ENCODE measurements at places on chromosomes 5 and 9.
A peak's percentile ranks its signal among the peaks of the same experiment; 100 is the strongest.

- no peak for DNase-seq
Measured at GRCh38 chr9:76342201-76342600, 52.0 kb downstream of the RFK start.

DNA sequence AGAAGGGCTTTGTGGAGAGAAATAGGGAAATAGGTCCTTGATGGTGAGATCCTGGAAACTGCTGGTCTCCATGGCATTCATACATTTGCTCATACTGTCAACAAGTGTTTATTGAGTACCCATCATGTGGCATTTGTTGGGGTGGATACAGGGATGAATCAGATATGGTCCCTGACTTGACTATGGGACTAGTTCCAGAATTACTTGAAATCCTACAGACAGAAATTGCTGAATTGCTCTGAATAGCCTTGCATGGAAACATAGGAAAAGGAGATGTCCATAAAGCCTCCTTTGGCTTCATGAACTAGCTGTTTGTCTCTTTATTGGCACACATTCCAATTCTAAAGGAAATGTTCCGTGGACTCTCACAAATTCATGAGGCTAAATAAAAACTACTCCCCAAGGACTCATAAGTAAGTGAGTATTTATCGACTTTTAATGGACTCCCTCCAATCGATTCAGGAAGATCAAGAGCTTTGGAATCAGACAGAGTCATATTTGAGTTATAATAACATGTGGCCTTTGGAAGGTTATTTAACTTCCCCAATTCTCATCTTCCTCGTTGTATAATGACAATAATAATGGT is 122.4 kb upstream of the C6 start:
- no peak for DNase-seq

- no peak for DNase-seq
Measured at GRCh38 chr9:70260606-70261005, 1.8 kb downstream of the SMC5 start.

DNA sequence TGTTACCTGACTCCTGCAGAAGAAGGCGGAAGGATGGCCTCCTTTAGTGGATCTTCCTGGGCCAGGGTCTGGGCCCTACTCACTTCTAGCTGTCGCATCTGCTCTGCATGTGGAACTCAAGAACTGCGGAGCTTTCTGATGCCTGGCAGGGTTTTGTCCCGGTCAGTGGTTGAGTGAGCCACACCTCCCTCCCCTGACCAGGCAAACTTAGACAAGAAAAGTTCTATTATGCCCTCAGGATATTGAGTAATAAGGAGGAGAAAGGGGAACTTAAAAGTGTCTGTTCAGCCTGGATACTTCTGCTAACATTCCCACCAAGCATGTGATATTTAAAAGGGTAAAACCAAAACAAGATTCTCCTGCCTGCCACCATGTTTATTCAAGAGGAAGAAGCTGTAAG is at the start of gene FYB1:
Gene FYB1, minus strand, starts transcription at position 127 of the 400 bp plus-strand sequence. CDS start 16,603 bp downstream, outside the sequence.
- DNase-seq, result no peak

DNA sequence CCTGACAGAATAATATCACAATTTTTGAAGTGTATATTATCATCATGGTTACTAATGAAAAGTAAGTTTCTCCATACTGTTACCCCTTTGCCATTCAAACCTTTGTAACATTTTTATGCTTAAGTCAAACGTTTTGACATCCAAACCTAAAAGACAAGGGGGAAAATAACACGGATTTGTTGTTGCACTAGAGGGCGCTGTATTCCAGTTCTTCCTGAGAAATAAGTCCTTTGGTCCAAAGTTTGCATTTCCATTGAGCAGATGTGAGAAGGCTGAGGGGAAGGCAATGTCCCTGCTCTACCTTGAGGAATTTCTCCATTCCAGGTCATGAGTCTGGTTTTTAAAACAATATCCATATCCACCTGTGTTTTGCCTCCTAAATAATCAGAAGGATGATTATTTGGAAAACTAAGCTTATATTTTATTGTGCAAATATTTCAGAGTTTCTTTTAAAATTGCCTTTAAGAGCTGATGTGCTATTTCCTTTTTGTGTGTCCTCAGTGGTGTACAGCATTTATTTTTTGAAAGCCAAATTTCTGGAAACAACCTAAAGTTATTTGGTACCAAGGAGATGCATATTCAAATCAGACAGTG is 9.7 kb downstream of the LECT2 start:
- DNase-seq, result peak; percentile 2

- DNase-seq, result no peak
Measured at GRCh38 chr5:159838551-159839222, 77.6 kb upstream of the ADRA1B start.

- DNase-seq, result no peak
Measured at GRCh38 chr5:32082701-32083100, 91.4 kb downstream of the GOLPH3 start.

DNA sequence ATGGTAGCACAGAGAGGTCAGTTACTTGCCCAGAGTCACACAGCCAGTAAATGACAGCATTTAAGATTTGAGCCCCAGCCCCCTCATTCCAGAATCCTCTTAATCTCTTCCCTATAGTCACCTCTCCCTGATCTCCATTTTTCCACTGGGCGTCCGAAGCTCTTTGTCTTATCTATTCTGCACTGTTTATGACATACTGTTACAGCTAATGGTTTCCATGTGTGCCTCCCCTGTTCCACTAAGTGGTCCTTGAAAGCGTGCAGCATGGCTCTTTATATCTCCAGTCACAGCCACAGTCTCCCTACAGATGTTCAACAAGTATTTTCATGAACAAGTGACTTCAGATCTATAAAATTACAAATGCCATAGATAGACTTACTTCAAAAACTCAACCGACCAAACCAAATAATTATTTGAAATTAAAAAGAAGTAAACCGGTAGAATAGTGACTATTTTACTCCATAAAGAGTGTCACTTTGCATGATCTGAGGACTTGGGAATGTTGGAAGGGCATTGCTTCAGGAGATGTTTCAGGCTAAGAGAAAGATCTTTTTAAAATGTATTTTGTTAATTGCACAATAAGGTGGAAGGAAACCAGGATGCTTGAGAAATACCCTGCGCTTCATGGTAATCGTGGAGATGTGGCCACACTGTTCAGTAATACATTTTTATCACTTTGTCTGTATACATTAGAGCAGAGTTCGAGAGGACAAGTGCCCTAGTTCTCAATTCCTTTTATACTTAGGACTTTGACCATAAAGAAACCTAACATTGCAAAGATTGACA is 237.2 kb downstream of the FBXL7 start:
- DNase-seq, result no peak

- no peak for DNase-seq
Measured at GRCh38 chr5:77305956-77306355, 95.5 kb downstream of the PDE8B start.

- no peak for DNase-seq
Measured at GRCh38 chr5:16128944-16129343, 50.6 kb downstream of the MARCHF11 start.

DNA sequence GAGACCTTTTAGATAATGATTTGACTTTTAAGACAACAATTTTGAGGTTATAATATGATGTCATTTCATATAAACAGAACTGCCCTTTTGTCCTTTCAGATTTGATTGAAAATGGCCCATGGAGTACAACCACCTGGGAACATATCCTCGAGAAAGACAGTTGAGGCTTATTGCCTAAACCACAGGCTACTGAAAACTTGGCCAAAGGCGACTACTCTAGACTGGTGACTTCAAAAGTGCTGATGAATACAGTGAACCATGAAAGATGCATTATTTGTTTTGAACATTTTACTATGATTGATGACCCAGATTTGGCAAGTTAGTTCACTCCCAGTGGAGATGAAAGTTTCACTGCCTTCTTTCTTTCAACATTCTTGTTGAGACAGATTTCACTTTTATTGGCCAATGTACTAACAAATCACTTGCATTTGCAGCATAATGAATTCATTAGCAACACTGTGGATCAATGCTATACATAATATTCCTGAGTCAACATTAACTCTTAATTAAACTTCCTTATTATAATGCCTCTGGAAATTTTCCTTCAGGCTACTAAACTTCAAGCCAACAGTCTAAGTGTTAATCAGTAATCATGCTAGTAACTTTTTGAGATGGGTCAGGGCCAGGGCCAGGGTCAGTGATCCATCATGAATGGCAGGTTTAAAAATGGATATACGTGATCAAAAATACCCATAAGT is 480.3 kb downstream of the RAB3C start:
- no peak for DNase-seq

GRCh38 chr9:93569621-93570174 is 6.7 kb upstream of the PHF2 start:
- DNase-seq, result no peak

DNA sequence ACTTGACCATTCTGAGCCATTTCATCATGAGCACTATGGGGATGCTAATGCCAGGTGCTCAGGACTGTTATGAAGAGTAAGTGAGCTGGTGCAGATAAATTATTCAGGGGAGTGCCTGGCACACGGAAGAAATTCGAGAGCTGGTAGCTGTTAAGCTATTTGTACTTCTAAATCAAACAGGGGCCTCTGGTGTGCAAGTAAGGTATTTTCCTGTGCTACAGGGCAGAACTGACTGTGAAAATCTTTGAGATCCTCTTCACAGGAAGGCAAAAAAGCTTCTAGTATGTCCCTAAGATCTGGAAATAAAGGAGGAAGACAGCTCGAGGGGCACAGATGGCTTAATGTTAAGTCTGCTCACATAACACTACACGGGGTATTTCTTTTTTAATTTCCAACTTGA is 106.3 kb upstream of the SPOCK1 start:
- no peak for DNase-seq

DNA sequence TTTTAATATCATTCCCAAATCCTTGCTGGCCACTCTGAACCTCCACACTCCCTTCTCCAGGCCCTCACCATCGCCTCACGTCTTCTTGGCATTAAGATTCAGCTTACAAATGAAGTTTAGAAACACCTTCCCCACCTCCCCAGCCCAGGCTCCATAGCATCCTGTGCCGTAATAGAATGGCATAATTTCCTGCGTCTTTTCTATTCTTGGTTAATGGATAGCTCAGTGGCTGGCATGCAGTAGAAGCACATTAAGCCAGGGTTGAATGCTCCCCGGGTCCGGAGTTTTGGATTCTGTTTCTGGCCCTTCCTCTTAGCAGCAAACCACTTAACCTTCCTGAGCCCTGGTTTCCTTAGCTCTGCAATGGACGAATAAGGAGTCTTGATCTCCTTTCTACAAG is 13.8 kb downstream of the WWC1 start:
- no peak for DNase-seq

DNA sequence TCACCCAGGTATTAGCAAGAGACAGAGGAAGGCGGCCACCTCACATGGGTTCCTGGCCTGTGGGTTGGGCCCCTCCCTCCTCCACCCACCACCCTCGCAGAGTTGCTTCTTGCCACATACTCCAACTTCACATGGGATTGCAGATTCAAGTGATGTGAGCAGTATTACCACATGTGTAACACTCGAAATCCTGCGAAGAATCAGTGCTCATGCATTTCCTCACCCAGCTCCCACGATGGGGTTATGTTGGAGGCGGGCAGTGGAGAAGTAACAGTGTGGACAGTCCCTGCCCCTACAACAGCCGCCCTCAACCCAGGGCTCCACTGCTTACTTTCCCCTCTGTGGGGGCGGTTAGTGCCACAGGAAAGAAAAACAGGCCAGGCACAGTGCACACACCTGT is 3.9 kb upstream of the FBP1 start:
- no peak for DNase-seq

DNA sequence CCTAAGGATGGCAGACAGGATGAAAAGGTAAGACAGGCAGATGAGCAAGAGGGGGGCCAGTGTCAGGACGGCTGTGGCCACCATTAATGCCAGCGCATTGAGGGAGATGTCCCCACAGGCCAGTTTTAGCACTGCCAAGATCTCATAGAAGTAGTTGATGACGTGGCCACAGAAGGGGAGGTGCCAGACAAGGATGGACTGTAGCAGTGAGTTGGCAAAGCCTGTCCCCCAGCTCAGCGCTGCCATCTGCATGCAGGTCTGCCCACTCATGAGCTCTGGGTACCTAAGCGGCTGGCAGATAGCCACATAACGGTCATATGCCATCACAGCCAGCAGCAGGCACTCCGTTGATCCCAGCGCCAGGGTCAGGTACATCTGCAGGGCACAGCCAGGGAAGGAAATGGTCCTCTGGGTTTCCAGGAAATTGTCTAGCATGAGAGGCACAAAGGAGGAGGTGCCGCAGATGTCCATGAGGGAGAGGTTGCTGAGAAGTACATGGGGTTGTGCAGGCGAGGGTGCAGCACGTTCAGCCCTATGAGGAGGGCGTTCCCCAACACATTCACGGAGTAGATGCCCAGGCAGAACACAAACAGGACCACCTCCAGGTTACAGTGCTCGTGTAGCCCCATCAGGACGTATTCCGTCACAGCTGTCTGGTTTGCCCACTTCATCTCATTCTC is 10.8 kb downstream of the OR13J1 start:
- no peak for DNase-seq

GRCh38 chr5:14611737-14612136 is 30.1 kb downstream of the OTULINL start:
- DNase-seq, result no peak

DNA sequence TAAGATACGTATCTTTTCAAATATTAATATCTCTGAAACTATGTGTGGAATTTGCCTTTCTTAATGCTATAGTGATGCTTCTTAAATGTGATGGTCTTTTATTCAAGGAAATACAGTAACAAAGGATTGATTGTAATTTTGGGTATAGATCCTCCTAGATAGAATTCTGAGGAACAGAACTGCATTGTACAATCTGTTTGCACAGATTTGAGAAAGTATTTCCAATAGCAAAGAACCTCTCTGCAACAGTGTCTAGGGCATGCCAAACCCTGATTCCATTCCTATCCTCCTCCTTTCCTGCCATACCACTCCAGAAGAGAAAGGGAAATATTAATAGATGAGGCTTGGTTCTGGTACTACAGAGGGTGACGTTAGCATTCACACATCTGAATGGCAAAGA is 10.4 kb downstream of the SMIM15 start:
- no peak for DNase-seq

DNA sequence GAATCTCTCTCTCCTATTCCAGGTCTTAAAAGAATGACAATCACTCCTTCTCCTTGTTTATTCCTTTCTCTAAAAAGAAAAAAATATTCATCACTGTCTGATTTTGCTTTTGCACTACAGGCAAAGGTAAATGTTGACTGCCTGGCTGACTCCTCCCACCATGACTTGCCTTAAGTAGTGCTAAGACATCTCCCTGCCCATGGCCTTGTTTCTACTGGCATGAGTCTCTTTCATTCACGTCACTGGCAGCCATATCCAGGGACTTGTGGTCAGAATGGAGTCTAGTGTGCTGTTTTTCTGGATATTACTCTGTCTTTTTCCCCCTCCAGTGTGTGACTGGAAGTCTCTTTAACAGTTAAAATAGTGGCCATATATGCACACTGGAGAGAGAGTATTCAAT is 522.9 kb upstream of the DAB2 start:
- no peak for DNase-seq

Data from amygdala (tissue), 56 donors.